ENCODE measurements at places on chromosomes 11 and 22.

DNA sequence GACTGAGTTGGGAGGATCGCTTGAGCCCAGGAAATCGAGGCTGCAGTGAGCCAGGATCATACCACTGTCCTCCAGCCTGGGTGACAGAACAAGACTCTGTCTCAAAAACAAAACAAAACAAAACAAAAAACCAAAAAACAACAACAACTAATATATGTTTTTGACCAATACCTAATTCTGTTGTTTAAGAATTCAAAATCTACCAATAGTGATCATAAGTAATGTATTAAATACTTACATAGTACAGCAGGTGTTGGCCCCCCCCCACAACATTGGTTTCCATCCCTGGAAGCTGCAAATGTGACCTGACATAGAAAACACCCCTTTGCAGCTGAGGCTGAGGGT lies 74.7 kb downstream of the KCNQ1 start:
- DNase-seq, result no peak

GRCh38 chr11:65774525-65775306 lies 6.1 kb downstream of the AP5B1 start:
- DNase-seq, result no peak

- DNase-seq, result no peak
These were observed 92.1 kb upstream of the GRK3 start for GRCh38 chr22:25472382-25472781.

GRCh38 chr22:49350441-49351121 lies 477.1 kb downstream of the BRD1 start:
- no peak for DNase-seq

GRCh38 chr11:15141381-15141780 lies 26.7 kb downstream of the INSC start:
- DNase-seq, result no peak

DNA sequence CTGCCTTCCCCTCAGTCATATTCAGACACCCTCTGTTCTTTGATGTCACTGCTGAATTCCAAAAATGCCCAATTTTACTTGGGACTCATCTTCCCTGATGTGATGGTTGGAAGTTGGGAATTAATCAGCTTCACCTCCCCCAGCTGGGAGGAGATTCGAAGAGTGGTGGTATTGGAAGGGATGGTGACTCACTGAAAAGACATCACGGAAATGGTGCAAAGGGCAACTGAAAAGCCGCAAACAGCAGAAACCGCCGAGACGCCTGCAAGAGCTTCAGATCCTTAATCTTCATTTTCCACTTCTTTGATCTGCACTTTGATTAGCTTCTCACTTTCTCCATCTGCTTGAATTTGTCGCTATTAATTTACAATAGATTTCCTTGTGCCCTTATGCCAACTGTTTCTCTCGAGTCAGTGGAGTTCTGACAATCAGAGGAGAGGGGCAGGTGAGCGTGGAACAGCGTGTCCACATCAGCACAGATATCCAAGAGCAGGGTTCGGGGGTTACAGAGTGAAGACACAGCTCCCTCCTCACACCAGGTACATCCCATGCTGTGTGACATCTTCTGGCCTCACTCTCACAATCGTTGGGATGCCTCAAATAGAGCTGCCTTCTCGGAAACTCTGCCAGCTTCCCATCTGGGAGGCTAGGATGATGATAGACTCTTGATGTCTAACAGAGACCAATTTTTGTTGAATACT lies 325.4 kb downstream of the BRD1 start:
- no peak for DNase-seq

DNA sequence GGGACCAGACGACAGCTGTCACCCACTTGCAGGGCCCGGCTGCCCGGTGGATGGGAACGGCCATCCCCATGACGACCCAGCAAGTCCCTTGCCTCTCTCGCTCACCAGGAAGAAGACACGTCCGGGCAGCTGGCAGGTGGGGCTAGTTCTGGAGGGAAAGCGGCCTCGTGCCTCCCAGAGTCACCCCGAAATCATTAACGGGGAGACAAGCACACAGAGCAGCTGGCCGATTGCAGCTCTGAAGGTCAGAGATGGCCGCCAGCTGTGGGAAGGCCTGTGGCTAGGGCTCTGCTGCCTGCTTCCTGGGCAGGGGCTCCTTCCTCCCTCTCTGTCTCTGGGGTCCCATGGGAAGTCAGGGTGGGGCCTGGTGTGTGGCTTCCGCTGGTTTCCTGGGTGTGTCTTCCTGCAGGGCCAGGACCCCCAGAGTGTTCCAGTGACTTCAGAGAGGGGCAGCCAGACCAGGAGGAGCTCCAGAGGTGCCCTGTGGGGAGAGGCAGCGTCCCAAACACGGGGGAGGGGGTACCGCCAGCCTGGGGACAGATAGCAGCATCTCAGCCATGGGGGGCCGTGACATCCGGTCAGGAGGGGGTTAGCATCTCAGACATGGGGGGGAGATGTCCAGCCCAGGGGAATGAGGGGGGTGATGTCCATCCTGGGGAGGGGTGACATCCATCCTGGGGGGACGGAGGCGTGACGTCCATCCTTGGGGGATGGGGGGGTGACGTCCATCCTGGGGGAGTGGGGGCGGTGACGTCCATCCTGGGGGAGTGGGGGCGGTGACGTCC lies 114.9 kb downstream of the KCNQ1 start:
- no peak for DNase-seq

DNA sequence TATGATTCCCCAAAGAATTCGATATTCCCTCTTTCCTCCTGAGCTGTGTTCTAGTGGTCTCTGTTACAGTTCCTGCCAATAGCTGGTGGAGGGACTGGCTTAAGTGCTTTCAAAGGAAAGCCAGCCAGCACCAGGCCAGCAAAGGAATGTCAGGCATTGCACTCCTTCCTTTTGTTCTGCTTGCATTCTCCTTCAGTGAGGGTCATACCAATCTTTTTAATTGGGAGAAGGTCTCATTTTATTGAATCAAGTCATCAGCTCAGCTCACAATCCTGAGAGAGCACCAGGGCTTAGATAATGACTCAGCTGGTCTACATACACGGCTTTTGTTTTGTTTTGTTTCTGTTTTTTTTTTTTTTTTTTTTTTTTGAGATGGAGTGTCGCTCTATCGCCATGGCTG lies 222.9 kb downstream of the NAV2 start:
- DNase-seq, result no peak

DNA sequence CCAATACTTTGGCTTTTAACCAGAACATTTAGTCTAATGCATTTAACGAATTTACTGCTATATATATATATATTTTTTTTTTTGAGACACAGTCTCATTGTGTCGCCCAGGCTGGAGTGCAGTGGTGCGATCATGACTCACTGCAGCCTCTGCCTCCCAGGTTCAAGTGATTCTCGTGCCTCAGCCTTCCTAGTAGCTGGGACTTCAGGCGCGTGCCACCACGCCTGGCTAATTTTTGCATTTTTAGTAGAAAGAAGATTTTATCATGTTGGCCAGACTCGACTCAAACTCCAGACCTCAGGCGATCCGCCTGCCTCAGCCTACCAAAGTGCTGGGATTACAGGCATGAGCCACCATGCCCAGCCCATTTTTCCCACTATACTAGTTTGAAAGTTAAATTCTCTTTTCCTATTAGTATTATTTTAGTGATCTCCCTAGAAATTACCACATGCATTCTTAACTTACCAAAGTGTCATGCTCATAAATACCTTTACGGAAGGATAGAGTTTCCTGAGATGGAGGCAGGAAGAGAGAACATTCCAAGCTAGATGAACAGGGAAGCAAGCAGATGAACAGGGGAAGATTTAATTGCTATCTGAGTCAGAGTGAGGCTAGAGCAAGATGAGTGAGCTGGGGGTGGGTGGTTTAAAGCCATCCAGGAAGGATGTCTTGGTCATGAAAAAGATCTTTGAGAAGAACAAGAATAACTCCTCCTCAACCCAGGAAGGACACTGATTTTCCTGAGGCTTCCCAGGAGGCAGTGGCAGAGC lies 4.4 kb upstream of the PGAP2 start:
- no peak for DNase-seq

- DNase-seq, result no peak
These were observed 18.9 kb downstream of the UQCR10 start for GRCh38 chr22:29786031-29786430.

DNA sequence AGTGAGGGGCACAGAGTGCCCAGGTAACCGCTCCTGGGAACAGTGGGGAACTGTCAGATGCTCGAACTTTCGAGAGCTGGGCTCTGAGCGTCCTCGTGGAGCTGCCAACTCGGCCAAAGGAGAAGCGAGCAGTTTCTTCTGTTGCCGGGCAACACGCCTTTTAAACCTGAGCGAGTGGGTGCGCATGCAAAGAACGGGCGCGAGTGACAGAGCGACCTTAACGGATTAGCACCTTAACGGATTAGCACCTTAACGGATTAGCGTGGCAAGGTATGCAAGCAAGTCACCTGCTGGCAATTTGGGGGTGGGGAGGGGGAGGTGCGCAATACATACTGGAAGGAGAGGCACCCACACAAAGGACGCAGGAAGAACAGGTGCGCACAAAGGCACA lies 61.8 kb upstream of the PRODH start:
- DNase-seq, result no peak

DNA sequence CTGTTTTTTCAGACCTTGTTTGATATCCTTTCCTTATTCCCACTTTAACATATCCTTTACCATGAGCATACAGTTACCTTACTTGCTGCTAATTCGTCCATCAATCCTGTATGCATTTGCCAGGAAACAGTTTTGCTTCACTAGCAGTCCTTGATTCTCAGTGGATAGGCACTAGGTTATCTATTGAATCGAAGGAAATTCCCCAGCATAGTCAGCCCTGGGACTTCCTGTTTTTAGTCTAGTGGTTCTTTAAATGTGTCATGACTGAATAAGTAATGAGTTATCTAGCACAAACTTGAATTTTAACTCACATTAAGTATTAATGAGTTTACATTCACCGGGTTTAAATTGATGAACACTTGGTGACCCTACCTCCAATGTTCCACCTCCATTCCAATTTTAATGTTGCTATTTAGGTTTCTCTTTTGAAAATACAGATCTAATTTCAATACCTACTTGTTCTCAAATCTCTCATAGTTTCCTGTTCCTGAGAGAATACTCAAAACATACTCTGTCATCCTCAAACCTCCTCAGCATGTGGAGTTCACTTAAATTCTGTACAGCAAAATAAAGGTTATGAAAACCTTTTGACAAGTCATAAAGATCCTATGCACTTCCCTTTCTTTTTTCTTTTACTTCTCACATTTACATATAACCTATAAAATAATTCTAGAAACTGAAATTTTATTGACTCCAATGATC lies 1375.1 kb upstream of the TENM4 start:
- DNase-seq, result no peak

DNA sequence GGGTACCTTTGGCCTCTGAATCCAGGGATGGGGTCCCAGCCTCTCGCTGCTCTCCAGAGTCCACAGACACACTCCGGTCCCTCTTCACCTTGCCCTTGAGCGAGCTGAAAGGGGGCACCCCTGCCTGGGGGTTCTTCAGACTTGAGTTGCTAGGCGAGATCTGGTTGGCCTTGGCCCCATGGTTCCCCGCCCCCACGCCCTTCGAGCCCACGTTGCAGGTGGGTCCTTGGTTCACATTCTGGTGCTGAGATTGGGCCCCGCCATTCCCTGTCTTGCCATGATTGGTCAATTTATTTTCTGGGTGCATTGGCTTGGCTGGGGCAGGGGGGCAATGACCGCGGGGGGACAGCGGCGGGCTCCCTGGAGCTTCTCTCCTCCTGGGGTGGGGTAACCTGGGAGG lies 17.5 kb downstream of the BCL9L start:
- no peak for DNase-seq

All from hypothalamus (tissue), 51 donors.